GM23248 (cell line): ENCODE measurements at places on chromosomes 3 and 15.
A peak's percentile ranks its signal among the peaks of the same experiment; 100 is the strongest.

DNA sequence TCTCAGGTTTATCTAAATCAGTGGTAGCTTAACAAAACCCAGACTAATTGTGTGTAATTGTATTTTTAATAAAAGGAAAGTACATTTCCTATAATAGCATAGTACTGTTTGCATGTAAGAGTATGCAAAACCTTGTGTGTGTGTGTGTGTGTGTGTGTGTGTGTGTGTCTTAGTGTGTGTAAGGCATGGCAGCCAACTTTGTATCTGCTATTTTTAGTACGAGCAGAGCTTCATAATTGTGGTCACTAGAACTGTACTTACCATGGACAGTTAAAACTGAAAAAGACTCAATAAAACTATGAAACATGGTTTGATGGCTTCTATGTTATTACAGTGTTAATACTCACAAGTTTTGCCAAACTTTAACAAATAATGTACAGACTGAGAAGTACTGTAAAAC lies 6.2 kb downstream of the P2RY1 start:
- no peak overlapping the region for H3K27ac ChIP-seq
- H3K4me1 ChIP-seq: no peaks in the 10 kb centered on the region
- peaks cover 21% of the 10 kb centered on the region for H3K27me3 ChIP-seq
- H3K36me3 ChIP-seq: no peaks in the 10 kb centered on the region
- no peak for DNase-seq
- no peak overlapping the region for H3K4me3 ChIP-seq

GRCh38 chr3:82132210-82133069 lies 371.0 kb upstream of the GBE1 start:
- no peaks in the 10 kb centered on the region for H3K4me1 ChIP-seq
- no peak for DNase-seq
- H3K27ac ChIP-seq: no peak overlapping the region
- no peaks in the 10 kb centered on the region for H3K27me3 ChIP-seq
- H3K4me3 ChIP-seq: no peak overlapping the region
- H3K36me3 ChIP-seq: no peaks in the 10 kb centered on the region

DNA sequence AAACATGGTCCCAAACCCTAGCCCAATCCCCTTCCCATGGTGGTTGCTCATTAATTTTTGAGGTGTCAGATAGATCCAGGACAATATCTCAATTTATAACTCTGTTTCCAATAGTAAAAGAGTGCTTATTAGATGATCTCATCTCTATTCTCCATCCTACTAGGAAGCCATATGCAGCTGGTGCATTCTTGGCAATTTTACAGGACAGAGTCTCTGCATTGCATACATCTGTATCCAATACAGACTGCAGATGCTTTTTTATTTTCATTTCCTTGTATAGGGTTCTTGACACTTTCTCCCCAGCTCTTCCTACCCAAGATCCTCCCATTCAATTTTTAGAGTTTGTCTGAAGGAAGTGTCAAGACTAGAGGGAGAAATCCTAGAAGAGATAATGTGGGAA lies 194.8 kb upstream of the DPH6 start:
- H3K27me3 ChIP-seq: no peaks in the 10 kb centered on the region
- H3K36me3 ChIP-seq: no peaks in the 10 kb centered on the region
- H3K4me1 ChIP-seq: peaks cover 19% of the 10 kb centered on the region

- H3K27me3 ChIP-seq: no peaks in the 10 kb centered on the region
- DNase-seq: no peak
- H3K36me3 ChIP-seq: peaks cover 35% of the 10 kb centered on the region
- 0 out of 2 replicates have a peak, but pooled peaks cover 5% of the 10 kb centered on the region for H3K4me1 ChIP-seq
- H3K27ac ChIP-seq: no peak overlapping the region
These were observed 27.2 kb downstream of the AQR start for GRCh38 chr15:34942363-34942762.

- H3K4me1 ChIP-seq: no peaks in the 10 kb centered on the region
- H3K27me3 ChIP-seq: no peaks in the 10 kb centered on the region
- no peak for DNase-seq
- H3K36me3 ChIP-seq: no peaks in the 10 kb centered on the region
- H3K4me3 ChIP-seq: no peak overlapping the region
These were observed 50.3 kb downstream of the XYLB start for GRCh38 chr3:38396861-38397260.

- DNase-seq: no peak
- no peak overlapping the region for H3K27ac ChIP-seq
- H3K36me3 ChIP-seq: no peaks in the 10 kb centered on the region
- no peaks in the 10 kb centered on the region for H3K27me3 ChIP-seq
- no peaks in the 10 kb centered on the region for H3K4me1 ChIP-seq
- H3K4me3 ChIP-seq: no peak overlapping the region
These were observed 3.0 kb downstream of the CFAP20DC start for GRCh38 chr3:59046839-59047238.

- no peaks in the 10 kb centered on the region for H3K4me1 ChIP-seq
- H3K36me3 ChIP-seq: no peaks in the 10 kb centered on the region
- DNase-seq: peak; percentile 86
- no peaks in the 10 kb centered on the region for H3K27me3 ChIP-seq
These were observed 44.5 kb downstream of the NOX5 start for GRCh38 chr15:69058830-69059556.

DNA sequence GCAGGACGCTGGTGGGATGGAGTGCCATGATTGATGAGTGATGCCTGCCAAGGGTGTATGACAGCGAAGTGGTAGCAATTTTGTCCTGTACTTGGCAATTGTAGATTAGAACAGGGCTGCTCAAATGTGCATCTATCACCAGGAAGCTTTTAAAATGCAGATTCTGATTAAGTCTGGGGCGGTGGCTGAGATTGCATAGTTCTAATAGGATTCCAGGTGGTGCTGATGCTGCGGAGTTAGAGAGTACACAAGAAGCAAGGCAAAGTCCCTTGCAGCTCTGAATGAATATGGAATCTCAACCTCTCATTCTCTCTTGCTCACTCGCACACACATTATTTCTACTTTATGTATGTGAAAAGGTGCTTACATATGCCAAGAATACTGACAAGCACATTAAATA lies 670.4 kb downstream of the FHIT start:
- no peak overlapping the region for H3K4me3 ChIP-seq
- no peak for DNase-seq
- no peaks in the 10 kb centered on the region for H3K27me3 ChIP-seq

- H3K27ac ChIP-seq: no peak overlapping the region
- no peaks in the 10 kb centered on the region; the same call in 1 of the 2 replicates for H3K27me3 ChIP-seq
- no peaks in the 10 kb centered on the region for H3K4me1 ChIP-seq
- peak; percentile 21 for DNase-seq
These were observed 24.9 kb upstream of the ARPIN start for GRCh38 chr15:89937365-89938350.

DNA sequence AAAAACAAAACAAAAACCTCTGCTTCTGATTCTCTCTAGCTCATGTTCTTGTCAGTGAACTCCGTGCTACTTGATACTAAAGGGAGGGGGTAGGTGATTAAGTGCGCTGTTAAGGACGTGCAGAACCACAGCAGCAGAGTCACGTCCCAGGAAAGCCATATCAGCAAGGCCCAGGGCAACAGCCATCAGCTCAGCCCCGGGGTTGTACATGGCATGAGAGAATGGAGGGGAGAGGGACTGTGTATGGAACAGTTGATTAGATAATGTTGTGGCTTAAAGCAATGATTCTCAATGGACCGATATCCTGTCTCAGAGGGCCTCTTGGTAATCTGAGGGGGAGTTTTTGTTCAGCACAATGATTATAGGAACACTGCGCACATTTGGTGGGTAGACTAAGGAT lies 27.6 kb downstream of the C2CD4A start:
- H3K27me3 ChIP-seq: no peaks in the 10 kb centered on the region
- H3K4me1 ChIP-seq: peaks cover 9% of the 10 kb centered on the region
- no peak overlapping the region for H3K27ac ChIP-seq
- no peak for DNase-seq
- H3K36me3 ChIP-seq: no peaks in the 10 kb centered on the region

DNA sequence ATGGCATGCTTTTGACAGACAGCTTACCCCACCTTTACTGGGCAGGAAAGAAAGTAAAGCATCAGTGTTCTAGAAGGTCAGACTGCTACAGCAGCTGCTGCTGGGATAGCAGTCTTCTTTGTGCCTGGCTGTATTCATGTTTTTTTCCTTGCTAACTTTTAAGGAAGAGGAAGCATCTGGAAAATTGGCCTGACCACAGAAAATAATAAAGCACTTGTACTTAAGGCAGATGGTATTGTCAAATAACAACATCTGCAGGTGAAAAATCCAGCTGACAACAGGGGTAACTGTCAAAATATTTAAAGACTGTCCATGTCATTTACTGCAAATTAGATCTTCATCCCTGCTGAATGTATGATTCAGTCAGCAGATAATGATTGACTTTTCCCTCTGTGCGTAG lies 229.0 kb downstream of the OXSM start:
- DNase-seq: no peak
- no peaks in the 10 kb centered on the region for H3K27me3 ChIP-seq
- no peaks in the 10 kb centered on the region for H3K36me3 ChIP-seq
- no peak overlapping the region for H3K27ac ChIP-seq
- H3K4me1 ChIP-seq: no peaks in the 10 kb centered on the region

GRCh38 chr15:64071931-64072765 lies 21.5 kb downstream of the CIAO2A start:
- peaks cover 29% of the 10 kb centered on the region for H3K4me1 ChIP-seq
- H3K27me3 ChIP-seq: no peaks in the 10 kb centered on the region
- 0 out of 2 replicates have a peak, but pooled peaks cover 8% of the 10 kb centered on the region for H3K36me3 ChIP-seq
- peak overlapping the region; percentile 74 for H3K27ac ChIP-seq
